Stimulated activated CD8-positive, alpha-beta memory T cell treated with anti-CD3 and anti-CD28 coated beads, Interleukin-15, amount 100 ng/mL, for 4 hours (primary cell): ENCODE measurements at places on chromosomes 2 and 18.
A peak's percentile ranks its signal among the peaks of the same experiment; 100 is the strongest.

DNA sequence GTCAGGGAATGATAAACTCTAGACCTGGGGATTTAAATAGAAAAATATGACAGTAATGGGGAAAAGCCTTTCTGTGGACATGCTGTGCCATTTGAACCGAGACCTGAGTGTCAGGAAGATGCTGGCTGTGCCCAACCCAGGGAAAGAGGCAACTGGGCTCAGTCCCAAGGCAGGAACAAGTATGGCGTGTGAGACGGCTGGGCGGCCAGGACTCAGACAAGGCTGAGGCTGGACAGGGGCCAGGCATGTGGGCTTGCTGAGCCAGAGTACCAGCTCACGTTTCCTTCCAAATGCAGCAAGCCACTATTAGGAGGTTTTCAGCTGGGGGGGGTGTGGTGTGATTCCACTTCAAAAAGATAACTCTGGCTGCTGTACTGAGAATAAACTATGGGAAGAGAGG lies 92.4 kb downstream of the INPP5D start:
- no peak for DNase-seq

DNA sequence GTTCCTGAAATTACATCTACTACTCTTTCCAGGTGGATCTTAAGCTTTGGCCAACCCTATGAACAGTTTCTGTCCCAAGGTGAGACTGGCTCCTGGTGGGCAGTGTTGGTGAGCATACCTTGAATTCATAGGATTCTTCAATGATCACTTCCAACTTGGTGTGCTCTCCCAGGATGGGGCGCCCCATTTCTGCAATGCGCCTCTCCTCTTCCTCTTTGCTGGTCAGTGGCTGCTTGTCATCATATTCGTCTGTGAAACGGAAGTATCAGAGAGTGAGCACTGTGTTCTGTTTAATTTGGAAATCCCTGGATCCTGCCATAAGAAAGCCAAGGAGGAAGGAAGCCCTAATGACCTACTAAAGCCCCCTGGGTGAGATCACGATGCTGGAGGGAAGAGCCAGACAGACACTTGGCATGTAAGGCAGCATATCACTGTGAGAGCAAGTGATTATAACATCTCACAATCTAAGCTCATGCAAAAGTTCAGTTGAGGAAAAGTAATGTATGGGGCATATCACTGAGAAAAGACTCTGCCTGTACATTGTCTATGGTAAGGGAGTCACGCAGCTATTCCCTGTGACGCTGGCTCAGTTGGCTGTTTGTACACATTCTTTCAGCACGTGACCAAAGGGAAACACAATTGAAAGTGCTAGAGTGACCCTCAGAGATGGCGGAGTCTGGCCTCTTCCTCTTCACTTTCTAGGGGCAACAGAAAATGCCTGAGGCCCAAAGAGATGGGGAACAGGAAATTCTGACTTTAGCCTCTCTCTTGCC lies 287.0 kb downstream of the SLC8A1 start:
- DNase-seq = no peak

DNA sequence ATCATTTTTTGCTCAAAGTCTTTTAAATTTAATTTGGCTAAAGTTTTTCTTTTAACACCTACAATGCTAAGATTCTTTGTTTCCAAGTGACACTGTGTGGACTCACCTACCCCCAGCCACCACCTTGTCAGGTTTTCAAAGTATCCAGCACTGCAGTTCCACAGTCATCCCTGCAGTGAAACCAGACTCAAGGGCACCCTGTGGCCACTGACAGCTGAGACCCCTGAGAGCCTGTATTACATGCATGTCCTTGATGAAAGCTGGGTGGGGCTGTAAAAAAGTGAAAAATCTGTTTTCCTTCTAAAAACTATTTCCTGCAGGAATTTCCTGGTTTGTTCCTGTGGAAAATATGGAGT lies 19.9 kb downstream of the TPRKB start:
- DNase-seq = no peak

DNA sequence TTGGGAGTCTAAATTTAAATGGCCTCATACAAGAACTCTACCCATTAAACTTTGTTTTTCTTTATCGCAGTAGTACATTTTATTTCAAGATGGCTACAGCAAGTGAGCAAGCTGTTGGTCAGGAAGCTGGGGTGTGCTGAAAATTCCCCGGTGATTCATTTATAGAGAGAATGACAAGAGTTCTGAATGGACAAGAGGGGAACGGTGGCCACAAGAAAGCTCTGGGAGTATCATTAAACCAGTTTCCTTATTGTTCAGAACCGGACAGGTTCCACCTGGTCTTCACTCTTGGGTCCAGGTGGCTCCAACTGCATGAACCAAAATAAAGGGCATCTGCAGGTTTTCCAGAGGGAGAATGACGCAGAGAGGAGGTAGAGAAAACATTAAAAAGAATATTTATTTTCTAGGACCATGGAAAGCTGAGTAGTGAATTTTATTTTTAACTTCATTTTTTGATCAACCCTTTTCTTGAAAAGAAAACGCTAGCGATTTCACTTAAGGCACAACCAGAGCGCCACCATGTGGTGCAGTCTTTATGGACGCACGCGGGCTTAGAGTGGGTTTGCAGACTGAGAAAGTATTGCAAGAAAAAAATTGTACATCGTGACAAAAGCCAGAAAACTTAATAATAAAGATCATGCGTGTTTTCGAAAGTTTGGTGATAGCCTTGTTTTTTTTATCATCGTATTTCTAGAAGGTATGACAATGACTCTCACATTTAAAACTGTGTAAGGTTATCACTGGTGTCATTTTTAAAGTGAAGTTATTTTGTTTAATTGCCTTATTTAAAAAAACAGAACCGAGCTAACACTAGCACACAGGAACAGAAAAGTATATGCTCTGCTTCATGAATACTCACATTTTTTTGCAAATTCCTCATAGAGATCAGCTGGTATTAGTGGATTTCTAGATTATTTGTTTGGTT lies 97.9 kb upstream of the NOL4 start:
- no peak for DNase-seq

DNA sequence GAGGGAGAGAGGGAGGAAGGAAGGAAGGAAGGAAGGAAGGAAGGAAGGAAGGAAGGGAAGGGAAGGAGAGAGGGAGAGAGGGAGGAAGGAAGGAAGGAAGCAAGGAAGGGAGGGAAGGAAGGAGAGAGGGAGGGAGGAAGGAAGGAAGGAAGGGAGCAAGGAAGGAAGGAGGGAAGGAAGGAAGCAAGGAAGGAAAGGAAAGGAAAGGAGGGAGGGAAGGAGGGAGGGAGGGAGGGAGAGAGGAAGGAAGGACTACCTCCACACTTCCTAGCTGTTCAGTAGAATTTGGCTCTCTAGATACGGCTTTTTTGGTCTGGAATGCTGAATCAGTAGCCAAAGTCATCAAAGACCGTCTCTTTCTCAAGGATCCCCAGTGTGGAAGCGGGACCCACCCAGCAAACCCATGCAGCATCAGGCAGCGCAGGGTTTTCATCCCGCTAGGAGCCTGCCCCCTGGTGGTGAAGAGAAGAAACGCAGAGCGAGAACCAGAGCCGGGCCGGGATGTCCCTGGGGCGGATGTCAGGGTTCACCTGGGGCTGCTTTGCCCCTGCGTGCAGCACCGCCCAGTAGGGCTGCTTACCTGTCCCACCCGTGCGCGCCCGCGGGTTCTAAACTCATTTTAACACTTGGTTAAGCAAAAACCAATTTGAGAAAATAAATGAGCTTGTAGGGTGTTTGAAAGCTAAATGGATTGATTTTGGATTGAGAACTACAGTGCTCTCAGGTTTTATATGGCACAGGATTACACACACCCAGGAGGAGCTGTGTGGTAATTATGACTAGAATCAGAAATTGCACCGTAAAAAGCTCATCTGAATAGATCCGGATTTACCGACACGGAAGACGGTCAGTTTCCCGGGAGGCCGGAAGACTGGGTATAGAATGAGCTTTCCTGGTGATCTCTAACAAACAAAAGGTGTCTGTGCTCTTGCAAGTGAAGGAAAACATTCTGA lies 48.1 kb upstream of the ARL4C start:
- DNase-seq = peak; percentile 54

DNA sequence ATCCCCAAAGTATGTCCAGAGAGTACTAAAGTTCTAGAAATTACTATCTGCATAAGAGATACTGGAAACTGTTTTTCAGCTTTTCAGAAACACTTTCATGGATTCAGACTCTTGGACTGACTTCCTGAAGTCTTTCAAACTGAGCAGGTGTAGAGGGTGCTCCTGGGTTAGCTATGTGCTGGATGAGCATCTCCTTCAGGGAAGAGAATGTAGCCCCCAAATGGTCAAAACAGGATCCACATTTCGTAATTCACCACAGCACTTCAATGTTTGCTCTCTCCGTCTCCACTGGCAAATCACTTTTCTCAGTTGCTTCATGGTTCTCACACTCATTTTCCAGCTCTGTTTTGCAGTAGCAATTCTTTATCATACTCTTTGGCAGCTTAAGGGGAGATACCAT lies 23.2 kb upstream of the SATB2 start:
- no peak for DNase-seq
